DMS 273 treated with DMSO at 0.1 percent for 48 hours (cell line): ENCODE measurements at places on chromosomes 4 and X.

- no peak for DNase-seq
Measured at GRCh38 chr4:53192496-53192895, 173.4 kb downstream of the SCFD2 start.

DNA sequence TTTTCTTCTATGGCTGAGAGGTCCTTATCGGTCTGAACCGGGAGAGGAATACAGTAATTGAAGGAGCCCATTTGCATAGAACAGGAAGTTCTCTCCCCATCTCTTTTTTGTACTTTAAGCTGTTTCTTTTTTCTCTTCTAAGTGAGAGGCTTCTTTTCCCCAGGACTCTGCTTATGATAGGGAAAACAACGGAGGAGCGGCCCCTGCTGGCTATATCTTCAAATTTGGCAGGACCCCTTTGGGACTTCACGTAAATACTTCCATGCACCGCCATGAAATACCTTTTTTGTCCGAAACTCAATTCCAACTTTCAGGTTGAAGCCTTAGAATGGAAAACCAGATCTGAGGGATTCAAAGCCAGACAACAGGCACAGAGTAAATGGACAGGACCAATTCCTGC lies 1153.0 kb upstream of the INTU start:
- no peak for DNase-seq

DNA sequence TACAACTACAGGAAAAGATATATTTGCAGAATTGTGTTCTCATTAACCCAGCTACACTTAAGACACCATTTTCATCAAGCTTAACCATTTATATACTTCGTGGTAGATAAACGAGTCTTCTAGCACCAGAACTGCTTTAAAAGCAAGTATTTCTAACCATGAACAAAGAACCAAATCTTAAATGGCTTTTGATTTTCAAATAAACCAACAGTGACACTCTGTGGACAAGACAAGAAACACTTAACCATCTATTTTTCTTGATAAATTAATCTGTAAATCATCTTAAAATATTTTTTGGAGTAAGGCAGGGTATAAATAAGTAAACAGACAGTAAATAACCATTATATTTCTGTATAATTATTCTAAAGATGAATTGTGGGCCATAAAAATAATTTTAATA lies 10.2 kb downstream of the BEND2 start:
- peak; percentile 19 for DNase-seq

DNA sequence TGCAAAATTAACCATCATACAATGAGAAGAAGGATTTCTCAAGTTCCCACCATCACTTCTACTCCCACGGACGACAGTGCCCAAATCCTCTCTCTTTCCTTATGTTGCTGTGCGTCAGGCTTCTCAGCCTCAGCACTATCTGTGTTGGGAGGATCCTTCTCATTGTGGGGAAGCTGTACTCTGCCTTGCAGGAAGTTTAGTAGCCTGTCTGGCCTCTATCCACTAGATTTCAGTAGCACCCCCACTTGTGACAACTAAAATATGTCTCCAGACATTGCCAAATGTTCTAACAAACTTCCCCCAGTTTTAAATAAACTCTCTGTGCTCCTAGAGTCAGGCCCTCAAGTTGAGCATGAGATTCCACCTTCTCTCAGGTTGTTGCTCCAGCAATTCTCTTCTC lies 545.9 kb upstream of the ZFP42 start:
- DNase-seq, result no peak

- no peak for DNase-seq
Measured at GRCh38 chr4:85102606-85103005, 136.1 kb upstream of the WDFY3 start.

DNA sequence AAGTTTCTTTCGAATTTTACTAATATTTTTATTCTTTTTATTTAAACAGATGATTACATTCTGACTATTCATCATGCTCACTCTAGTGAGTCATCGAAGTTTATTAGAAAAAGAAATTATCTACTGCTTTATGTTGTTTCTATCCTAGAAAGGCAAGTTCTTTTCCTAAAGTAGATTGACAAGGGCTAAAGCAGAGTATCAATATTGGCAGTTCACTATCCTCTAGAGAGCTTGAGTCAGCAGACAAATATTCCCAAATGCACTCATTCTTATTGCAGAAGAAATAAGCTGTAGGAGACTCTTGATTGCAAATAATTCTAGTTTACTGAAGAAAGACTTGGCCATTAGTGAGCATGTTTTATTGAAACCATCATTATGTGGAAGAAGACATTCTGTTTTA lies 911.8 kb downstream of the CENPC start:
- DNase-seq, result no peak

DNA sequence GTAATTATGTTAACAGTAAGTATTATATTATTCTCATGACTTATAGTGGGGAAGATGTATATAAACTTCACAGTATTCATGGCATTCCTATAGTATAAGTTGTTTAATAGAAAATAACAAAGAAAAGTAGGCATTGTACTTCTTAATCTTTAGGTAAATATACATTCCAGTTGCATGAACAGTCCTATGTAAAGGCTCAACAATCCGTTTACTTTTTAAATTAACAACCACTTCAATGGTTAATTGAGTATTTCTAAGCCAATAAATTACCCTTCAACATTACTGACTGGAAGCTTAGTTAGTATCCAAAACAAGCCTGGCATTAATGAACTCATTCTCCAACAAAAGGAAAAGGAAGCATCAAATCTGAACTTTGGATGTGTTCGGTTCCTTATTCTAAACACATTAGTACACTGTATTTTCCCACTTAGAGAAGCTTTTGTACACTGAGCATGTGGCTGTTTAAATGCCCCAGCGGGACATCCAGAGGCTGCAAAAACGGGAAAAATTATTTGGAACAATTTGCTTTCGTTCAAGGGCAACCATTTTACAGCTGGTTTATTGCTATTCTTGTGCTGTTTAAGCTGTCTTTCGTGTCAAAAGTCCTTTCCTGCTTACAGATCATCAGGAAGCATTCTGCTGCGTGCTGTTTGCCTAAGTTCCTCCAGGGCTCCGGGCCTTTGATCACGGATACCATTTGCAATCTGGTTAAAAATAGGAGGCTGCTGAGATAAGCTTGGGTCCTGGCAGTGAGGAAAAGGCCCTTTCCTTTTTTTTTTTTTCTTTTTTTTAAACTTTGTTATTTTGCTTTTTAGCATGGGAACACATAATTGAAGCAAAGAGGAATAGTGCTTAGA lies 460.3 kb downstream of the SPRY1 start:
- DNase-seq, result no peak

- DNase-seq, result no peak
Measured at GRCh38 chr4:127006446-127006877, 626.3 kb upstream of the INTU start.

DNA sequence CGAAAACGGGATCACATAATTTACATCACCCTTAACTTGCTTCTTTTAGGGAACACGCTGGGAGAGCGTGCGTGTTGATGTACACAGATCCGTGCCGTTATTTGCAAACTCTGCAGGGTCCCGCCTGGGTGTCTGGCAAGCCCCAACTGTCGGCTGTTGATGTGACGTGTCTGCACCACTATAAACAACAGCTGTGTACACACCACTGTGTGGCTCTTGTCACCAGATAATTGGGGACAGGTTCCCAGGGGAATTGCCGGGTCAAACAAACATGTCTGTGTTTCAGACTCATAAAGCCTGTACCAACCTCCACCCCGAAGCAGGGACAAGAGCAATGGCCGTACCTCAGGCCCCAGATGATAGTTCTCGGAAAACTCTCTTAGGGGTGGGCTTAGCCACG lies 105.0 kb upstream of the AFAP1 start:
- no peak for DNase-seq

GRCh38 chr4:68430337-68430736 lies 16.9 kb upstream of the TMPRSS11E start:
- no peak for DNase-seq
